ENCODE measurements at places on chromosomes 7 and 10.

- DNase-seq = no peak
Observed at GRCh38 chr10:12549297-12549696, 199.9 kb downstream of the CAMK1D start.

DNA sequence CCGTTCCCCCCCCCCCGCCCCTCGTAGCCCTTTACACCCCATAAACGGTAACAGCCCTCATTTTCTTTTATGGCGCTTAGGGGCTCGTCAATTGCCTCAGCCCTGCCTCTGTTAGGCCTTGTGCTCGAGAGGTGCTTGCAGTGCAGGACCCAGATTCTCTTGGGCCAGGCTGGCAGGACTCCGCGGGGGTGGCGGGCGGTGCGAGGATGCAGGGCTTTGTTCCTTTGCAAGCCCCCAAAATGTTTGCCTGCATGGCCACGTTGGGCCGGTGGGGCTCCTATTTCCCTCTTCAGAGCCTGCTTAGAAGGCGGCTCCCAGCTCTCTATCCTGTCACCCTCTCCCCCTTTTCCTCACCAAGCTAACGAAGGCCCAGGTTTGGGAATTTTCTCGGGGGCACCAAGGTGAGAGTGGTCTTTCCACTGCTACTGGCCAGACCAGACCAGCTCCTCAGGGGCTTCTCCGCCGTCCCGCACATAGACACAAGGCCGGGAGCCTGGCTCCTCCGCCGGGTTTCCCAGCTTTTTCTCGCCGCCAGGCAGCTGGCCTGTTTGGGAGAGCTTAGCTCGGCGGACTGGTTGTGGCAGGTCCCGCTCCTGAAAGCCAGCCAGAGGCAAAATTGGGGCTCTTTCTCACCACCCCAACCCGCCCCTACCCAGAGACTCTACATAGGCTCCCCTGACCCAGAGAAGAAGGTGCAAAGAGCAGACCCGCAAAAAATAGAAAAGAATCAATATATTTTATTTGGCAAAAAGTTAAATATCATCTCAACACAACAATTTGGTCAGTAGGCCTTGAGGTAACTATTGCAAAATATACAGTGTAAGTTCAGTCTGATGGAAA lies 3.4 kb downstream of the HOXA9 start:
- no peak for DNase-seq

DNA sequence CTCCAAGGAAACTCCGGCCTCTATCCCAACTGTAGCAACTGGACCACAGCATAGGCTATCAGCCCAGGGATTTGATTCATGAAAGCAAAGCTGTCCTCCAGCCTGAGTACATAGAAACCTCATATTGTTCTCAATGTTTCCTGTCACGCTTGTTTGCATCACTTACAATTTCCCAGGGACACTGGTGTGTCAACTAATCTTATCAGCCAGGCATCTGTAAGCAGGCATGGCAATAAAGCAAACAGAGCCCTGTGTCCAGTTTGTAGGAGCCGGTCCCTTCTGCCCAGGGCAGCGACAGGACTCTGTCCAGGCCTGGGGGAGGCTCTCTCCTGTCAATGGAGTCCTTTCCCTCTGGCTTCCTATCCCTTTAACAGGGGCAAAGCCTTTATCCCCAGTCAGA lies 23.0 kb upstream of the CDHR3 start:
- no peak for DNase-seq

- no peak for DNase-seq
Observed at GRCh38 chr10:29297678-29298077, 8.8 kb downstream of the LYZL1 start.

DNA sequence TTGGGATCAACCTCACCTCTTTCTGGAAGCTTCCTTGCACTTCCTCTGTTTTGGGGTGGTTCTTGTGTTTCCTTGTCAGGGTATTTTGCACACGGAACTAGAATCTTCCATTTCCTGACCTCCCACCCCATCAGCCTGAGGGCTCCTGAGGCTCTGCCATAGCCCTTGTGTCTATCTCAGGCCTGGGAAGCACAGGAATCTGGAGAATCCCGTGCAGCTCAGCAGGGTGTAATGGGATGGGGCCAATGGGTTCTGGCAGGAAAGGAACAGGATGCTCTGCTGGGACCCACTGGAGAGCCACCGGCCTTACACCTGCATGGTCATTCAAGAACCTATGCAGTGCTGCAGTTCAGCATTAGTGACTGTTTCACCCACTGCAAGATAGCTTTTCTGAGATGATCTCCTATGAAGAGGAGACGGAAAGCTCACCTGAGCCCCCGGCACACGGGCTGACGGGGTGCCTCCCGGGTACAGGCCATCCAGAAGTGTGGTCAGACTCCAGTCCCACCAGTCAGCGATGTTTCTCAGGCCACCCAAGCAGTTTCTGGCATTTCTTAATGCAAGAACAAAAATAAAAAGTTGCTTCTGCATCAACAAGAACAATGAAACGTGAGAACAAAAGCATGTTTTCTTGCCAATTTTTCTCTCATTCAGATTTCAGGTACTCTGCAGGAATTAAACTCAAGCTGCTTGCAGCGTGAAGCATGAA lies 133.2 kb downstream of the PKD1L1 start:
- DNase-seq = no peak

GRCh38 chr10:921471-922414 lies 9.8 kb downstream of the LARP4B start:
- DNase-seq = no peak

- no peak for DNase-seq
Observed at GRCh38 chr7:90877201-90877600, 281.1 kb downstream of the CDK14 start.

GRCh38 chr7:151125470-151125845 lies 39.2 kb downstream of the AGAP3 start:
- no peak for DNase-seq

DNA sequence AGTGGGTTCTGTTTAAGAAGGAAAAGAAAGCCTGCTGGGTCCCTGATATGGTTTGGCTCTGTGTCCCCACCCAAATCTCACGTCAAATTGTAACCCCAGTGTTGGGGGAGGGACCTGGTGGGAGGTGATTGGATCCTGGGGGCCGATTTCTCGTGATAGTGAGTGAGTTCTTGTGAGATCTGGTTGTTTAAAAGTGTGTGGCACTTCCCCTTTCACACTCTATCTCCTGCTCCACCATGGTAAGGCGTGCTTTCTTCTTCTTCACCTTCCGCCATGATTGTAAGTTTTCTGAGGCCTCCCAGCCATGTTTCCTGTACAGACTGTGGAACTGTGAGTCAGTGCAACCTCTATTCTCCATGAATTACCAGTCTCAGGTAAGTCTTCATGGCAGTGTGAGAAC lies 42.6 kb downstream of the INPP5A start:
- DNase-seq = no peak

GRCh38 chr7:105974471-105974870 lies 11.4 kb downstream of the CDHR3 start:
- DNase-seq = no peak

GRCh38 chr10:108631332-108631731 lies 1292.0 kb downstream of the XPNPEP1 start:
- DNase-seq = no peak

DNA sequence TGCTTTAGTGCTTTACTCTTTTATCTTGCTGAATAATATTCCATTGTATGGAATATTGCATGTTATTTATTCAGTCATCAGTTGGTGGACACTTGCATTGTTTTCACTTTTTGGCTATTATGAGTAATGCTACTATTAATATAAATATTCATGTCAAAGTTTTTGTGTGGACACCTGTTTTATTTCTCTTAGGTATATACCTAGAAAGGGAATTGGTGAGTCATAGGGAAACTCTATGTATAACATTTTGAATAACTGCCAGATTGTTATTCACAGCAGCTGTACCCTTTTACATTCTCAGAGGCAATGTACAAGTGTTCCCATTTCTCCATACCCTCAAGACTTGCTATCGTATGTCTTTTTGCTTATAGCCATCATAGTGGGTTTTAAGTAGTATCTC lies 268.7 kb downstream of the SEMA3A start:
- DNase-seq = no peak

- DNase-seq = no peak
Observed at GRCh38 chr10:27564880-27565279, 60.8 kb downstream of the RAB18 start.

GRCh38 chr7:42064534-42064933 lies 172.5 kb downstream of the GLI3 start:
- DNase-seq = no peak

DNA sequence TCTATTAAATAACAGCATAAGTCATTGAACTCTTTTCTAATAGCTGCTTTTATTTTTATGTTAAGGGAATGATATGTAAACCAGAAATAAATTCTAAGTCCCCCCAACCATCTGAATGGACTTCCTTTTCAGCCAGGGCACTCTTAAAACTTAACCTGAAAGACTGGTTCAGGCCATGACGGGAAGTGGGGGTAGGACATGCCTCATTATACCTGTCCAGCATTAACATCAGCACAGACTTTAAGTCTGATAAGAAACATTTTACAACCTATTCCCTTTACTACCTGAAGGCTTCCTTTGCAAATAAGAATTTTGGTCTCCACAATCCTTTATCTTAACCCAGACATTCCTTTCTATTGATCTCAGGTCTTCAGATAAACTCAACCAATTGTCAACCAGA lies 56.0 kb upstream of the CYP2C18 start:
- DNase-seq = no peak

DNA sequence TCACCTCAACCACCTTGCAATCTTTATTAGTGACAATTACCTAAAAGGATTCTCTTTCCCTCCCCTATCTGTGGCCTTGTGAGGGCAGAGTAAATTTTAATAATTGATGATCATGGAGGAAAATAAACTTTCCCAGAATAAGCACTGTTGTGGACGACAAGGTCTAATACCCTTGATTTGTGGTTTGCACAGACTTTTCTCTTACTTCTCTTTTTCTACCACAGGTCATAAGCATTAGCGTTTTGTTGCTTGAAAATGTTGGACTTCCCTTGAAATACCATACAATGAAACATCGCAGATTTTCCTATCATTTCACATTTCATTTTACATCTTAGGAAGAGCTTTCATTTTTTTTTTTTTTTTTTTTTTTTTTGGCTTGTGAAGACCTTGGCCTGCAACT lies 188.1 kb upstream of the TMEM72 start:
- no peak for DNase-seq

DNA sequence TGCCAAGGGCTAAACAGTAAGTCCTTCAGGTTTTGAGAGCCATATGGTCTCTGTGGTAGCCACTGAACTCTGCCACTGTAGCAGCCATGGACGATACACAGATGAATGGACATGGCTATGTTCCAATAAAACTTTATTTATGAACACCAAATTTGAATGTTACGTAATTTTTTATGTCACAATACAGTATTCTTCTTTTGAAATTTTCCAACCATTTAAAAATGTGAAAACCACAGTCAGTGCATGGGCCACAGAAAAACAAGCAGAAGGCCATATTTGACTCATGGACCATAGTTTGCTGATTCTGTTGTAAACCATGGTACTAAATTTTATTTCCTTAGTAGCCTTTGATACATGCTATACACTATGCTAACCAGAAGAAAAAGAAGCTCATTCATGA lies 361.8 kb downstream of the MAGI2 start:
- DNase-seq = no peak

GRCh38 chr7:29809533-29810155 lies 3.3 kb downstream of the WIPF3 start:
- DNase-seq = no peak

DNA sequence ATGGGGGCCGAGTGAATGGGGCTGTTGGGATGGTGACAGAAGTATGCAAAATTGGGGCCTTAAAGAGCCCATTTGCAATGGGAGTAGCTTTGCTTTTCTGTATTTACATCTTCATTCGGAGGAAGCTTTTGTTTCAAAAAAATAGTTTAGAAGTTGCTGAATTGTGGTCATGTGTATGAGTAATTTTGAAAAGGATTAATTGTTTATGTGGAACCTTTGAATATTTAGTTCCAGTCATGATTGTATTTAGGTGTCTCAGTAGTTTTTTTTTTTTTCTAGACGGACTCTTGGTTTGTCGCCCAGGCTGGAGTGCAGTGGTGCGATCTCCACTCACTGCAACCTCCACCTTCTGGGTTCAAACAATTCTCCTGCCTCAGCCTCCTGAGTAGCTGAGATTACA lies 37.2 kb downstream of the RBM33 start:
- DNase-seq = no peak

- no peak for DNase-seq
Observed at GRCh38 chr10:836782-837181, 94.7 kb downstream of the LARP4B start.

GRCh38 chr10:116838143-116838725 lies 11.1 kb upstream of the ENO4 start:
- no peak for DNase-seq
